ENCODE measurements at places on chromosomes 6 and 20.

- DNase-seq: no peak
Observed at GRCh38 chr6:41747256-41748101, at the start of gene PGC. Gene PGC (minus strand): TSS chr6:41747397. CDS start chr6:41747334, 63 bp downstream.

DNA sequence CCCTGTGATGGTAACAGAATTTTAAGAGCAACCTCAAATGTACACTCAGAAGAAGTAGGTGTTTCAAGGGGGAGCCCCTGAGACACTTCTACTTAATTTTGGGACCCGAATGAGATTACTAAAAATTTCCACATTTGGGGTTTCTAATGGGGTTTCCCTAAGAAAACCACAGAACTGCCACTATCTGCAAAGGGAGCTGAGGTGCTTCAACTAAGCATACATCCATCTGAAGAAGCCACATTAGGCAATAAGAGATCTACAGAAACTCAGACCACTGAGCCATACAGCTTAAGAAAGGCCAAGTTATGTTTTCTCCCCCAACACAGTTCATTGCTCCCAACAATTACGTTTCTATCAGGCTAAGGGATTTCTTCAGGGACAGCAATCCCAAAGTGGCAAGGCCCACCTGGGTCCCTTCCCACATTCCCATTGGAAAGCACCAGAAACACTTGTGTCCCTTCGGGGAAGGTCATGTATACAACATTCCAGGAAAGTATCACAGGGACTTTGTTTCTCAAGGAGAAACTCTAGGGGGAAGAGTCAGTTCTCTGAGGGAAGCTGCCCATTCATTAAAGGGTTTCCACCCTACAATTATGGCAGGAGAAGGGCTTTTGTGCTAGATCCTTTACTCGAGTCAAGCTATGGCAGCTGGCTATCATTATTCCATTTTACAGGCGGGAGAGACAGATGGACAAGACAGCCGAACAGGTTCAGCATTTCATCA, 5.0 kb downstream of the BCL2L1 start:
- peak; percentile 67 for DNase-seq

DNA sequence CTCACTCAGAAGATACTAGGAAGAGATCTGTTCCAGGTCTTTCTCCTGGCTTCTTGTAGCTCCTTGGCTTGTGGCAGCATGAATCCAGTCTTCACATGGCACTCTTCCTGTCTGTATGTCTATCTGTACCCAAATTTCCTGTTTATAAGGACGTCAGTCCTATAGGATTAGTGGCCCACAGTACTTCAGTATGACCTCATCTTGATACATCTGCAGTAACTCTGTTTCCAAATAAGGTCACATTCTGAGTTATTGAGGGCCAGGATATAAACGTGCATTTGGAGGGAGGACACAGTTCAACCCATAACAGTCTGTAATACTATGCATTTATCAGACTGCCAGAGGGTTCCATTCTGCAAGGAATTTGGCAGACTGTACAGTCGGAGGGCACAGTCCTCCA, 57.6 kb upstream of the DYNLRB1 start:
- DNase-seq: no peak

GRCh38 chr20:478010-478948, 15.9 kb upstream of the TBC1D20 start:
- DNase-seq: no peak

- DNase-seq: peak; percentile 43
Observed at GRCh38 chr6:5866547-5867051, 140.1 kb downstream of the NRN1 start.

GRCh38 chr20:49219091-49219923, at the start of gene DDX27:
Gene DDX27 (plus strand): TSS chr20:49219416. CDS start chr20:49219449, 33 bp downstream.
- peak; percentile 98 for DNase-seq

- DNase-seq: no peak
Observed at GRCh38 chr20:15146948-15147347, 809.5 kb upstream of the FLRT3 start.

- no peak for DNase-seq
Observed at GRCh38 chr6:31945507-31946369, at the start of gene CFB. Gene CFB (plus strand): TSS chr6:31946095. CDS start chr6:31946222, 127 bp downstream.
